SHP77 (cell line): ENCODE measurements at places on chromosomes 13 and 19.

- no peak for DNase-seq
Measured at GRCh38 chr13:35714588-35715377, 238.3 kb upstream of the MAB21L1 start.

GRCh38 chr19:18469069-18469846 lies 31.3 kb upstream of the ISYNA1 start:
- peak; percentile 48 for DNase-seq

DNA sequence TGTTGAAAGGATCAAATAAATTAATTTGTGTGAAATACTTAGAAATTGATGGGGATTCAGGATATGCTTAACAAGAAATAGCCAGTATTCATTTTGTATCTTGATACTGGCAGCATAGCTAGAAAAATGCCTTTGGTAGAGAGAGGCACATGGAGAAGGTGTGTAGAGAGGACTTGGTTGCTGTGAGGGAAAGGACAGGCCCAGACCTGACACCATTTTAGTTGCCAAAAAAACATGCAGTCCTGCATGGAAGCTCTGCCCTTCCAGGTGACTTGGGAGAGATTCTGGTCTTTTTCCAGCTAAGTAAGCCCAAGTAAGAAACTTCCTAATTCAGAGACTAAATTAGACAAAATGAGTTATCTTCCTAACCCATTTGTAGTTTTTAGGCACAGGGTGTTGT lies 335.0 kb downstream of the RFC3 start:
- no peak for DNase-seq

DNA sequence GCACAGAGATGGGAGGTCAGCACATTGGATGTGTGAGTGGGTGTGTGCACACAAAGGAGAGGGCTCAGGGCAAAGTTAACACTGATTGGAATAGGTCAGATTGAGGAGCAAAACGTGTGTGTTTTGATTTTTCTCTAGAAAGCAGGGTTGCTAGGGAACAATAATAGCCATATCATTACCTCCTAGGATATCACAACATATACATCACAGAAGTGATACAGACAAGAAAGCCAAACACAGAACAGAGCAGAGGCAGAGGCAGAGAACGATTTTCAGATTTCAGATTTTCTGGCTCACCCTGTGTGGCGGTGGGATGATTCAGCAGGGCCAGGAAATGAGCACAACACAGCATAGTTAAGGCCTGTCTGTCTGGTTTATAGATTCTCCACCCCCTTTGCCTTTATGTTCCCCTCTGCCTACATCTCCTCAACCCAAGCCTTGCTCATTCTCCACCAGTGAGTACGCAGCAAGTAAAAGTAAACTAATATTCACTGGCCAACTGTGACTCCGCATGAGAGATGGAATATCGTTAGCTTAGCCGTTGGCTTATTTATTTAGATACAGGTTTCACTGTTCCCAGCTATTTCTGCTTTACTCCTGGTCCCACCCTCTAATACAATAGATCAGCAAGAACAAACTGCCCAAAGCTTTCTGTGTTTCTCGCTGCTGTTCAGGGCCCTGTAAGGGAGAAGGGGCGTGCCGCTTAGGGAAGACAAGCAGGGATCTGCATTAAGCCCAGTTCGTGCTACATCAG lies 182.7 kb upstream of the TSC22D1 start:
- DNase-seq, result no peak

- no peak for DNase-seq
Measured at GRCh38 chr13:60944016-60944415, 471.6 kb downstream of the PCDH20 start.

- DNase-seq, result no peak
Measured at GRCh38 chr19:8057545-8058270, 5.1 kb downstream of the CCL25 start.

GRCh38 chr19:56106993-56107392 lies 14.1 kb downstream of the ZNF787 start:
- no peak for DNase-seq

DNA sequence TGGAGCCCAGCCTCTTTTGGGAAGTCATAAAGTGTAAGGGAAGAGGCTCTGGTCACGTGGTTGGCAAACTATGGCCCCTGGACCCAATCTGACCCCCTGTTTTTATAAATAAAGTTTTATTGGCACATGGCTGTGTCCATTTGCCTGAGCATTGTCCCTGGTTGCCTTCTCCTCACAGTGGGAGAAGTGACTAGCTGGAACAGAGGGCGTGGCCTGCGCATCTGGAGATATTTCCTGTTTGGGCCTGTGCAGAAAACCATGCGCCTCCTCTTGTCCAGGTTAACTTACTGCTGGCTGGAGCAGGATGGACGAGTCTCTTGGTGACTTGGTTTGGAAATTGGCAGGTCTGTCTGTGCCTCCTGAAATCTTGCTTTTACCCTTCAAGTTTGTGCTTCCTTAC lies 48.3 kb downstream of the KDM4B start:
- no peak for DNase-seq

- DNase-seq, result no peak
Measured at GRCh38 chr13:112779856-112780604, 90.2 kb downstream of the ATP11A start.

- DNase-seq, result no peak
Measured at GRCh38 chr19:31717269-31717923, 368.2 kb upstream of the TSHZ3 start.

DNA sequence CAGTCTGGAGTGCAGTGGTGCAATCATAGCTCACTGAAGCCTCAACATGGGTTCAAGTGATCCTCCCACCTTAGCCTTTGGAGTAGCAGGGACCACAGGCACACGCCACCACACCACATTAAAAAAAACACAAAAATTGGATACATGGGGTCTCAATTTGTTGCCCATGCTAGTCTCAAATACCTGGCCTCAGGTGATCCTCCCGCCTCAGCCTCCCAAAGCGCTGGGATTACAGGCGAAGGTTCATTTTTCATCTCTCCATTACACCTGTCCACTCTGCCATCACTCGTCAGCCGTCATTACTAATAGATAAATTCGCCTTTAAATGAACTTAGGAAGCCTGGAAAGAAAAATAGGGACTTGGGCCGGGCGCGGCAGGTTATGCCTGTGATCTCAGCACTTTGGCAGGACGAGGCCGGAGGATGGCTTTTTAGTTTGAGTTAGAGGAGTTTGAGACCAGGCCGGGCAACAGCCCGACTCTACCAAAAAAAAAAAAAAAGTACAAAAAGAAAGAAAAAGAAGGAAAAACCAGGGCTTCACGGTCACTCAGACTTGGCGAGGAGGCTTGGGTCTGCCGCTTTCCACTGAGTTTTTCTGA lies 685 bp upstream of the SUPT5H start:
- no peak for DNase-seq
